ENCODE measurements at places on chromosomes 6 and 20.

DNA sequence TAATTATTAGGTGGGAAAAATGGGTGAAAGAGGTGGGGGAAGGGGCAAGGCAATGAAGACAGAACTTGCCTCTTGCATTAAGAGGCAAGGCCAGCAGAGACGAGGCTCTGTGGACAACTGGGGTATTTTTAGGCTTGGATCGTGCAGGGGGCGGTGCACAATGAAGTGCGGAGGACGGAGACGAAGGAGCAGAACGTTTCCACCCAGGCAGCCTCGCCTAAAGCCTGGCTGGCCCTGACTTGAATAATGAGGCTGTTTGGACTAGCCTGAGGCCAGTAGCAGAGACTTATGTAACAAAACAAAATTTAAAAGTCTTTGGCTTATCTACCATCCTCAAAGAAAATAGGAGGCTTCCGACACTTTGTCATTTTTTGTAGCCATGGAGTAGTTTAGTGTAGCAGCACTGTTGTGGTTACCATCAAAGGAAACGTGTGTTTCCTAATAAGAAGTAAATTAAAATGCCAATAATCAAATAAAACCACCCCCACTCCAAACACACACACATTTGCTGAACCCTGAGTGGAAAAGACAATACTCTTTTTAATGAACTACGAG is 370.0 kb upstream of the CNR1 start:
- DNase-seq = no peak

DNA sequence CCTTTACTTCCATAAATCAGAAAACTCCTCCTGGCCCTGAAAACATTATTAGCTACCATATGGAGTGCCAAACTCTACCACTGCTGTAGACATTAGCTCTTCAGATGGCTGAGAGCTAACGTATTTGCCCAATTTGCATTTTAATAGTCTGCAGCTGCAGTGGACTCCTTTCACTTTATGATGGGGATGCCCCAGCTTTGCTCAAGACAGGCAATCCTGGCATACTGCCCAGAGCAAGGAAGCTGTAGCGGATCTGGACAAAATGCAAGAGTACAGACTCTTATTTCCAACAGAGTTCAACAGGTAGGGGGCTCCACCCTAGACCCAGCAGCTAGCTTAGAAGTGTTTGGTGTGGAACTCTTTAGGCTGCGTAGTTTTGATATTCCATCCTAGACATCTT is 246.7 kb downstream of the FOXC1 start:
- no peak for DNase-seq

DNA sequence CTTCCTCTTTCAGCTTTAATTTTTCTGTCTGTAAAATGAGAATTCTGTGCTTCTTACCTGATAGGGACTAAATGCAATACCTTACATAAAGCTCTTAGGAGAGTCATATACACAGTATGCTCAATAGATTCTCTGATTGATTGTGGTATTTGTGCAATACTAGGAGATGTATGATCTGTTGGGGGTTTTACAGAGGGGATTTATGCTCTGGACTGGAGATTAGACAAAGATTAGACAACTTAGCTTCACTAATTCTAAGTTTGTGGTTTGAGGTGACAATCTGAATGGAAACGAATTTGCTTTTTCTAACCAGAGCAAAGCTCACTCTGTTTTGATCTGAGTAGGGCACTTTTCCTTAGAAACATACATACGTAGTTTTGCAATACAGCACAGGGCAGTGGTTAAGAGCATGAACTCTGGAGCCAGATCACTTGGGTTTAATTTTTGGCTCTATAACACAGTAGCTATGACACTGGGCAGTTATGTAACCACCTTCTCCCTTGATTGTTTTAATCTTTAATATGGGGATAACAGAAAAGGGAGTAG is 126.2 kb downstream of the RNF144B start:
- DNase-seq = no peak

GRCh38 chr6:12976366-12976765 is 259.8 kb downstream of the PHACTR1 start:
- DNase-seq = no peak

GRCh38 chr6:41200296-41200900 is 551 bp downstream of the TREML2 start:
- no peak for DNase-seq

GRCh38 chr6:152314483-152314832 is 322.7 kb downstream of the SYNE1 start:
- no peak for DNase-seq

DNA sequence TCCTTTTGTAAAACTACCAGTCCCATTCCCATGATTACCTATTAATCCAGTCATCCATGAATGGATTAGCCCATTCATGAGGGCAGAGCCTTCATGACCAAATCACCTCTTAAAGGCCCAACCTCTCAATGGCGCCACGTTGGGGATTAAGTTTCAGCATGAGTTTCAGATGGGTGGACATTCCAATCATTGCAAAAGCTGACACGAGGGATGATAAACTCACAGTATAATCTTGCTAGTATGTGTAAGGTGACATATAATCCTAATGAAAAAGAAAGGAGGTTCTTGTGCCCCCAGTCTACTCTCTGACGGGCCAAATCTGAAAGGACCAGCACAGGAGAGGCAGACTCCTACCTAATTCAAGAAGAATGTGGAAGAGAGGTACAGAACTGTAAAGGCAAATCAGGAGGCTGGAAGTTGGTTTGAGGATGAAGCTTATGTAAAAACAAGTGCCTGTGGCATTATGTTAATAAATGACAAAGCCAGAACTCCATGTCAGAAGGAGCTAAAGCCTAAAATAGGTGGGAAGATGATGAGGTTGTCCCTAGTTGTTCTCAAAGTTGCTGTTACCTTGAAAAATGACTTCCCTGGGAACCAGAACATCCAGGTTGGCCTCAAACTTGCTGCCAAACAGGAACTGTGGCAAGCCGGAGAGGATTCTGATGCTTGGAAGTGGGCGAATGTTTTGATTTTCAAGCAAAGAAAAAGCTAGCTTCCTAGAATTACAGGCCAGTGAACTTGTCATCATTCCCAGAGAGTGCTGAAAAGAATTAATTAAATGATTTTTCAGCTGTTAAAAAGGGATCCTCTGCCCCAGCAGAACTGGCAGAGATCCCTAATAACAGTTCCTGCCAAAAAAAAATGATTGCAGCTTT is 106.5 kb upstream of the TIAM2 start:
- no peak for DNase-seq

- no peak for DNase-seq
These were observed 198.9 kb downstream of the TSHZ2 start for GRCh38 chr20:53171065-53171464.

DNA sequence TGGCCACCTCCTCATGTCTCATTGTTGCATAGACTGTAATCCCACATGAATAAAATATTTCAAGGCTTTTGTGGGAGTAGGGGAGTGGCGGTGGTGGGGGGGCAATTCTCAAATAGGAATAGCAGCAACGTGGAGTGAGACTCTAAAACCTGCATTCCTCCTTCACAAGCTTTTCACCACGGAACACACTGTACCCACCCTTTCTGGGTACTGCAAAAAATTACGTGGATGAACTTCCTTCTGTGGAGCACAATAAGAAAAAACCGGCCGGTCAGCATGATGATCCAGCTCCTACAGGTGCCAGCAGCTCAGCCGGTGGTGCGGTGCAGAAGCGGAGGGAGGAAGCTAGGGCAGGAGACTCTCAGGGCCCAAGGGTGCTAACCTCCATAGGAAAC is 930 bp upstream of the RRAGD start:
- no peak for DNase-seq

- no peak for DNase-seq
These were observed 124.7 kb upstream of the SPACA1 start for GRCh38 chr6:87922947-87923330.

DNA sequence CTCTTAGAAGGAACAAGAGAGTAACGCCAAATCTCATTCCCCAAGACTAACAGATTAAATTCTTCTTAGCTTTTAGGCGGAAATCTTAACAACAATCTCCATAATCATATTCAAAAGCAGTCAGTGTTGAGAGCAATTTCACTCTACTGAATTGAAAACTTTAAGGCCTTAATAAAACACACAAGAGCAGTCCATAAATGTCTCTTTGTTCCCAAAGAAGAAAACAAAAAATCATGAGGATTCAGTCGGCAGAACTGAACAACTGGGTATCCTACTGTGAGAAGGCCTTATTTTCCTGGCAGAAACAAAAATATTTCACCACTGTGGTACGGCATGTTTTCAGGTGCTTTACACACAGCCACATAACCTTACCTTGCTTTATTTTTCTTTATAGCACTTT is 14.4 kb downstream of the ABHD12 start:
- no peak for DNase-seq

DNA sequence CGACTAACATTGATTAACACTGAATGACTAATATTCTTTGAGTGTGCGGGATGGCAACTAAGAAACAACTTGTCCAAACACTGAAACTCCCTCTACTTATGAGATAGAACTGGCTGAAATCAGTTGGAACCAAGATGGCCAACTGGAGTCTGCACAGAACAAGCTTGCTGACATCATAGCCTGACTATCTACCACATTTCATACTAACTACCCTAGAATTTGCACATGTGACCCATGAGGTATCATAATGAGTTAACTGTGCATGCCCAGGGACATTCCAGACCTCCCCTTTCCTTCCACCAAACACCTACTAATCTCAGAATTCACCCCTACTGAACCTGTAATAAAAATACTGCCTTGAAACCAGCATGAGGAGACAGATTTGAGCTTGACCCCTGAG is 43.2 kb downstream of the PHIP start:
- DNase-seq = no peak

GRCh38 chr6:47879015-47879414 is 97.2 kb downstream of the OPN5 start:
- DNase-seq = no peak

DNA sequence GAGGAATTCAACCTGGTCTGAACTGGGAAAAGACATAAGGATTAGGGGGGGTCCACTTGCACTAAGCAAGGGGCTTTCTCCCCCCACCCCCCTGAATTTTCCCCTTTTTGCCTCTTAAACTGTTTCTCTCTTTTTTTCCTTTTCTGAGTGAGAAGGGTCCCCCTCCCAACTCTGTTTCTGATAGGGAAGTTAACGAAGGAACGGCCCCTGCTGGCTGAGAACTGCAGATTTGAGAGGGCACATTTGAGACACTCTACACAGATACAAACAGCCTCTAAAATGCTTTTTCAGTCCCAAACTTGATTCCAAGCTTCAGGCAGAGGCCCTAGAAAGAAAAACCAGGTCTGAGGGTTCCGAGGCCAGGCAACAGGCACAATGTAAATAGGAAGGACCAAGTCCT is 91.7 kb downstream of the JARID2 start:
- DNase-seq = no peak

DNA sequence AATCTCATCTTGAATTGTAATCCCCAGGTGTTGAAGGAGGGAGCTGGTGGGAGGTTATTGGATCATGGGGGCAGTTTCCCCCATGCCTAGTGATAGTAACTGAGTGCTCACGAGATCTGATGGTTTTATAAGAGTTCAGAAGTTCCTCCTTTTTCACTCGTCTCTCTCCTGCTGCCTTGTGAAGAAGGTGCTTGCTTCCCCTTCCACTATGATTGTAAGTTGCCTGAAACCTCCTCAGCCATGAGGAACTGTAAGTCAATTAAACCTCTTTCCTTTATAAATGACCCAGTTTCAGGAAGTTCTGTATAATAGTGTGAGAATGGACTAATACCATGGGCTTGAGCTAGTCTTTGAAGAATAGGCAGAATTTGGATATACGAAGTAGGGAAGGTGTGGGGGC is 113.9 kb downstream of the RIN2 start:
- no peak for DNase-seq

- DNase-seq = no peak
These were observed 57.9 kb downstream of the HIVEP1 start for GRCh38 chr6:12069891-12070529.

DNA sequence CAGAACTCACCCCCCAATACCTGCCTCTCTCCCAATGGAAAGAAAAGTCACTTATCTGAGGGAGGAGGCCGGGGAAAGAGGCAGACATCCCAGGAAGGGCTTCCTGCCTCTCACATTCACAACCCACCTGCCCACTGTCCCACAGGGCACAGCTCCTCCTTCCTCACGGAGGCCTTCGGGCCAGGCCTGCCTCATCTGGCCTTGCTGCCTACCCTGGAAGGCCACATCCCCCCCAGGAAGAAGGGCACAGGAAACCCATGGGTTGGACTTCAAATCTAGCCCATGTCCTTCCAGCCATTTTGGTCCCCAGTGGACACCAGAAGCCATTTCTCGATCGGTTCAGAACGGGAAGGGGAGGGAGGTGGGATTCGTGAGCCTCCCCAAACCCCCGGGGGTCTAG is 162.0 kb downstream of the PREX1 start:
- no peak for DNase-seq

- no peak for DNase-seq
These were observed 592.7 kb upstream of the NRSN1 start for GRCh38 chr6:23533311-23533710.

GRCh38 chr20:51439160-51439689 is 103.3 kb downstream of the NFATC2 start:
- no peak for DNase-seq

GRCh38 chr6:27290065-27290849 is 21.8 kb downstream of the POM121L2 start:
- DNase-seq = no peak

DNA sequence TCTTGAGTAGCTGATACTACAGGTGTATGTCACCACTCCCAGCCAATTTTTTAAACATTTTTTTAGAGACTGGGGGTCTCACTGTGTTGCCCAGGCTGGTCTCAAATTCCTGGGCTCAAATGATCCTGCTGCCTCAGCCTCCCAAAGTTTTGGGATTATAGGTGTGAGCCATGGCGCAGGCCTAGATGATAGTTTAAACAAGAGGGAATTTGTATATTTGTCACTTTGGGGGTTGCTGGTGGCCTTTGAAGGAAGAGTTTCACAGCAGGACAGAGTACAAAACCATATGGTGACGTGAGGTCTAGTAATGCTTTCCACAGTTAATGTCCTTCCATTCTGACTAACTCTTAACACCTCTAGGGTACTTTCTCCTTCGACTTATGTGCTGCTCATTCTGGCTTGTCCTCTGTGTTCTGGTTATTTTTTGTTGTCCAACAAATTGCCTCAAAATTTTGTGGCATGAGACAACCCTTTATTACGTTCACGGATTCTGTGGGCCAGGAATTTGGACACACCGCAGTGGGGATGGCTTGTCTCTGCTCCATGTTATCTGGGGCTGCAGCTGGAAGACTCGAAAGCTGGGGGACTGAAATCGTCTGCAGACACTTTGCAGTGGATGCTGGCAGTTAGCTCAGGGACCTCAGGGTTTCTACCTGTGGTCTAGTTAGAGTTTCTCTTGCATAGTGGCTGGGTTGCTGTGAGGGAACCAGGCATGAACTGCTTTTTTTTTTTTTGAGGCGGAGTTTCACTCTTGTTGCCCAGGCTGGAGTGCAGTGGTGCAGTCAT is 23.0 kb upstream of the IER3 start:
- no peak for DNase-seq

- no peak for DNase-seq
These were observed 225.7 kb downstream of the HAO1 start for GRCh38 chr20:7714549-7714948.

GRCh38 chr6:10355115-10355702 is 59.7 kb downstream of the TFAP2A start:
- DNase-seq = no peak

- DNase-seq = no peak
These were observed 12.1 kb downstream of the COL21A1 start for GRCh38 chr6:56235245-56235644.

- no peak for DNase-seq
These were observed 52.8 kb upstream of the AKIRIN2 start for GRCh38 chr6:87754828-87755227.

Data from stimulated activated CD8-positive, alpha-beta memory T cell treated with anti-CD3 and anti-CD28 coated beads, Interleukin-15, amount 100 ng/mL, for 48 hours (primary cell).